ENCODE measurements at places on chromosomes 5 and 9. TPM values are rescaled to one million over a fixed set of nuclear protein-coding genes. Genes with fewer than 3 reads are reported as not detected.

The DMRT3 gene
- not detected for polyA plus RNA-seq

The FABP6 gene
- 2.1 TPM for polyA plus RNA-seq

The PCDHB10 gene
- 0.80 TPM for polyA plus RNA-seq

The PCDHB9 gene
- 0.26 TPM for polyA plus RNA-seq

The S1PR3 gene
- 7.8 TPM for polyA plus RNA-seq

The GCNT4 gene
- 0.69 TPM for polyA plus RNA-seq

The ZNF608 gene
- 5.1 TPM for polyA plus RNA-seq

The FGD3 gene
- 2.5 TPM for polyA plus RNA-seq

The SPAAR gene
- not detected for polyA plus RNA-seq

The PLPP7 gene
- polyA plus RNA-seq = 0.46 TPM

The ZNF883 gene
- polyA plus RNA-seq = 0.96 TPM

The IL4 gene
- not detected for polyA plus RNA-seq
